ENCODE measurements at places on chromosomes 3 and 15.

DNA sequence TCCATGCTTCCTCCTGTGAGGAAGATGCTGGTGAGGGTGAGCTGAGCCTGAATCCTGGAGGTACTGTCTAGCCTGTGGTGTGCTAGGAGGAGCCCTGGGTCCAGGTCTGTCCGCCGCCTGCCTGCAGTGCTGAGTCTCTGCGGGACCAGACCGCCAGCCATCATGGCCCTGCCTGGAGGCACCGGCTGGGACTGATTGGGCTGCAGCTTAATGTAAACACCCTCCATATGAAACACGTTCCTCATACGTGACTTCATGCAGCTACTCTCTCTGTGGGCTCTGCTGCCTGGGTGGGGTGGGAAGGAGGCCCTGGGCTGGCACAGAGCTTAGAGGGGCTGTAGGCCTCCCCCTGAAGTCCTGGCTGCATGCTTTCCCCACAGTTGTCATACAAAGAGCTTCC, 67.4 kb downstream of the FBLN2 start:
- H3K36me3 ChIP-seq = peaks cover 12% of the 10 kb centered on the region
- H3K27me3 ChIP-seq = no peaks in the 10 kb centered on the region
- H3K27ac ChIP-seq = no peak overlapping the region
- no peak overlapping the region for H3K4me3 ChIP-seq
- no peak for DNase-seq
- H3K4me1 ChIP-seq = no peaks in the 10 kb centered on the region

GRCh38 chr3:188869628-188870027, 302.1 kb upstream of the TPRG1 start:
- H3K4me1 ChIP-seq = peaks cover 11% of the 10 kb centered on the region
- H3K27ac ChIP-seq = no peak overlapping the region
- no peak overlapping the region for H3K4me3 ChIP-seq
- peaks cover 40% of the 10 kb centered on the region for H3K36me3 ChIP-seq

DNA sequence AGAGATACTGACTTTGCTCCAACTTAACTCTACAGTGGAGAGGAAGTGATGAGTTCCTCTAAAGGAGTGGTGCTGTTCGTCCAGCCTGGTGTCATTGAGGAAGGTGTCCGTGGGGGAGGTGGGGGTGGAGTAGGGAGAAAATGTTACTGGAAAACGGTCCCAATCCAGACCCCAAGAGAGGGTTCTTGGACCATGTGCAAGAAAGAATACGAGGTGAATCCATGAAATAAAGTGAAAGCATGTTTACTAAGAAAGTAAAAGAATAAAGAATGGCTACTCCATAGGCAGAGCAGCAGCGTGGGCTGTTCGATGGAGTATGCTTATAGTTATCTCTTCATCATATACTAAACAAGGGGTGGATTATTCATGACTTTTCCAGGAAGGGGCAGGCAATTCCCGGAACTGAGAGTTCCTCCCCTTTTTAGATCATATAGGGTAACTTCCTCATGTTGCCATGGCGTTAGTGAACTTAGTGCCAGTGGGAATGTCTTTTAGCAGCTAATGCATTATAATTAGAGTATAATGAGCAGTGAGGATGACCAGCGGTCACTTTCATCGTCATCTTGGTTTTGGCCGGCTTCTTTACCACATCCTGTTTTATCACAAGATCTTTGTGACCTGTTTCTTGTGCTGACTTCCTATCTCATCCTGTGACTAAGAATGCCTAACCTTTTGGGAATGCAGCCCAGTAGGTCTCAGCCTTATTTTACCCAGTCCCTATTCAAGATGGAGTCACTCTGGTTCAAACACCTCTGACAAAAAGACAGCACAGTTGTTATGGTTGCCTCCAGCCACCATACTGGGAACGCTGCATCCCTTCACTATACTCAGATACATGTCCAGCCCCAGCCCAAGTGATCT, 38.6 kb downstream of the CLEC3B start:
- H3K4me1 ChIP-seq = peaks cover 11% of the 10 kb centered on the region
- peak overlapping the region; percentile 37 for H3K27ac ChIP-seq
- DNase-seq = no peak

GRCh38 chr3:151866711-151867410, 6.6 kb upstream of the SUCNR1 start:
- H3K27ac ChIP-seq = no peak overlapping the region
- no peak overlapping the region for H3K4me3 ChIP-seq
- no peaks in the 10 kb centered on the region for H3K36me3 ChIP-seq

DNA sequence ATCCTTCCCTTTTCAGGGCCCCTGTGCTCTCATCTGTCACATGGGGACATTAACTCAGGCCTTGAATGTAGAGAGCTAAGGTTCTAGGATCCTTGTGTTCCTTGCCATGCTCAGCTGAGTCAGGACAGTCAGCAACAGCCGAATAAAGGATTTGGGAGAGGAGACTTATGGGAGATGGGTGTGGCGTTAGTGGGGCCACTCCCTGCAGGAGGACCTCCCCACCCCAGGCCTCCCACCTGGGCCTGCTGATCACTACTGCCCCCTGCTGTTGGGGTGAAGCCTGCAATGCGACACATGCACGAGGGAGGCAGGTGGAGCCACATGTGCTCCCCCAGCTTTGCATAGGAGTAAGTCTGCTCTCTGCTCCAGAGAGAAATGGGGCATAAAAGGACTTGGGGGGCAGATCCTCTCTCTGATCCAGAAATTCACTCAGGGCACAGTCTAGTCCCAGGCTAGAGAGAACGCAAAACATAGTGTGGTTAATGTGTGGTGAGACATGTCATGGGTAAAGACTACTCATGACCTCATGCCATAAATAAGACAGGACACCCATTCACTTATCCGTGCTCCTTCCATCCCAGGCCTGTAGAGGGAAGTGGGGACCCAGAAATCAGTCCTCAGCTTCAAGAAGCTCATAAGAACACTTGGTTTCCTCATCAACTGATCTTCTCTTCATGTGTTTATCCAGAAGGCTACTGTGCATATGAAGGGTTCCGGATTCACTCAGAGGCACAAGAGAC, 19.4 kb downstream of the RBP1 start:
- no peaks in the 10 kb centered on the region for H3K4me1 ChIP-seq
- H3K27me3 ChIP-seq = no peaks in the 10 kb centered on the region
- DNase-seq = no peak
- H3K36me3 ChIP-seq = peaks cover 3% of the 10 kb centered on the region

DNA sequence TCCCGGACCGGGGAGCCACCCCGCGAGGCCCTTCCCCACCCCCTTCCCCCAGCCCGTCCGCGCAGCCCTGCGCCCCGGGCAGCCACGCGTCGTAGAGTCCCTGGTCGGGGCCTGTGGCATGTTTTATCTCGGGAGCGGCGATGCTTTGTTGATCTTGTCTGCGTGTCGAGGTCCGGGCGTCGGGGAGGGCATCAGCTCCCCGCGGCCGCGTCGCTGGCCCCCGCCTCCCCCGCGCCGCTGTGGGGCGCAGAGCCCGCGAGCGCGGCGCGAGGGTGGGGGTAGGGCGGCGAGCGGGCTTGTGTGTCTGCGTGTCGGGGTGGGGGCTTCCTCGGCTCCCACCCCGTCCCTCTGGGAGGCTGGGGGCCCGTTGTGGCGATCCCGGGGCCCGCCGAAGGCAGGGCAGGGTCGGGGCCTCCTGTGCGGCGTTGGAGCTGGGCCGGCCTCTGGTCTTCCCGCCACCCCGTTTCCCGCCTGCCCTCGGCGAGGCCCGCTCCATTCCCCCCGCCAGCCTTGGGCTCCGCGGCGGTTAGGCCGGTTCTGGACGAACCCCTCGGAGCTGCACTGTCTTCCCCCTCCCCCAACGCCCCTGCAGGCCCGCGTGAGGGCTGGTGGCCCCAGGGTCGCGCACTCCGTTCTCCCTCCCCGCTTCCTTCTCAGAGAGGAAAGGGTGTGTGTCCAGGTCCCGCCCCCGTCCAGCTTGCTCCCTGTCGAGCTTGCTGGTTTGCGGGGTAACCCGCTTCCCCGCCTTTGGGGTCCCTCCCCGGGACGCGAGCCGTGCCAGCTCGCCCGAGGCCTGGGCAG, 695 bp downstream of the GMPS start:
- no peaks in the 10 kb centered on the region for H3K27me3 ChIP-seq
- peak overlapping the region; percentile 96 for H3K27ac ChIP-seq
- DNase-seq = peak; percentile 54

GRCh38 chr3:15520185-15520584, 1.3 kb downstream of the COLQ start:
- peak overlapping the region; percentile 76 for H3K27ac ChIP-seq
- peak overlapping the region; percentile 48 for H3K4me3 ChIP-seq
- H3K4me1 ChIP-seq = peaks cover 55% of the 10 kb centered on the region
- no peaks in the 10 kb centered on the region for H3K27me3 ChIP-seq

DNA sequence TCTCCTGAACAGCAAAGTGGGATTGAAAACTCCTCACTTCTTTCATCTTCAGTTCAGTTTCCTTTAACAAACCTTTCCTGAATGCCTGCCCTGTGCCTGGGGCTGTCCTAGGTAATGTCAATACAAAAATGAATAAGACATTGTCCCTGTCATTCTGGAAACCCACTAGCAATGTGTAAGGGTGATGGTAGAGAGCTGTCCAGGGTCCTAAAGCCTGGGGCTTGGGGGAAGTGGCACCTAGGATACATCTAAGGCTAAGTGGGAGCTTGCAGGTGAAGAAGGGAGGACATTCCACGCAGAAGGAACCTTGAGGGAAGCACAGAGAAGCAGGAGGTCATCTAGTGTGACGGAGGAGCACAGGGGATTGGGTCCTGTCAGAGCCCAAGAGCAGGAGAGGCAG, 212.7 kb upstream of the PPP2R3A start:
- H3K27me3 ChIP-seq = peaks cover 5% of the 10 kb centered on the region
- no peak for DNase-seq
- H3K4me1 ChIP-seq = no peaks in the 10 kb centered on the region
- no peaks in the 10 kb centered on the region for H3K36me3 ChIP-seq

GRCh38 chr15:42119446-42119760, 25.0 kb upstream of the PLA2G4D start:
- H3K36me3 ChIP-seq = no peaks in the 10 kb centered on the region
- H3K4me3 ChIP-seq = no peak overlapping the region
- H3K27me3 ChIP-seq = no peaks in the 10 kb centered on the region
- DNase-seq = no peak

DNA sequence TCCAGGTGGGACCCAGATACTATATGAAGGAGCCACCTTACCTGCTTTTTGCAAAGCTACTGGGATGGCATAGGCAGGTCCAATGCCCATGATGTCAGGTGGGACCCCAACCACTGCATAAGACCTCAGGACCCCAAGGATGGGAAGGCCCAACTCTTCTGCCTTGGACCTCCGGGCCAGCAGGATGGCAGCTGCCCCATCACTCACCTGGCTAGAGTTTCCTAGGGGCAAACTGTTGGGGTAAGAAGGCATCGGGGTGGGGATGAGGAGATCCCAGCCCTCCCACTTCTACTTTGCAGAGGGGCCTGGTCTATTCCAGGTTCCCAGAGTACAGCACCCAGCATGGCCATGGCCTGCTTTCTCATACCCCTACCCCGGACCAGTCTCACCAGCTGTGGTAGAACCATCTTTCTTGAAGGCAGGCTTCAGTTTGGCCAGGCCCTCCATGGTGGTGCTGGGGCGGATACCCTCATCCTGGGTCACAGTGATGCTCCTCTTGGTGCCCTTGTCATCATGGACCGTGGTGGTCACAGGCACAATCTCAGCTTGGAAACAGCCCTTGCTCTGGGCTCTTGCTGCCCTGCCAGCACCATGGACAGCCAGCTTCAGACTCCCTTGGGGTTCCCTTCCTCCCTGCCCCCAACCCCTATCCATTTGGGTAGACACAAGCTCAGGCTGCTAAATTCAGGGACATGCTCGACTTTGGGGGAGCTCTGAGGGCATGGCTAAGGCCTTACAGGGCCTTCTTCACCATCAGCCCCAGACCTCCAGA, 10.6 kb downstream of the ACAA1 start:
- no peak for DNase-seq
- peaks cover 43% of the 10 kb centered on the region for H3K4me1 ChIP-seq
- no peaks in the 10 kb centered on the region for H3K27me3 ChIP-seq
- no peak overlapping the region for H3K27ac ChIP-seq
- no peak overlapping the region for H3K4me3 ChIP-seq
- peaks cover 100% of the 10 kb centered on the region for H3K36me3 ChIP-seq

GRCh38 chr3:194158942-194159439, 23.0 kb downstream of the HES1 start:
- H3K4me3 ChIP-seq = no peak overlapping the region
- H3K4me1 ChIP-seq = peaks cover 13% of the 10 kb centered on the region
- peaks cover 27% of the 10 kb centered on the region for H3K27me3 ChIP-seq
- DNase-seq = no peak
- H3K36me3 ChIP-seq = no peaks in the 10 kb centered on the region
- H3K27ac ChIP-seq = no peak overlapping the region

- H3K4me1 ChIP-seq = peaks cover 12% of the 10 kb centered on the region
- DNase-seq = no peak
- H3K4me3 ChIP-seq = no peak overlapping the region
- peaks cover 47% of the 10 kb centered on the region for H3K36me3 ChIP-seq
- H3K27me3 ChIP-seq = no peaks in the 10 kb centered on the region
- H3K27ac ChIP-seq = no peak overlapping the region
Observed at GRCh38 chr3:48267782-48268181, 26.9 kb downstream of the ZNF589 start.

GRCh38 chr15:95567686-95568085, 762.8 kb upstream of the NR2F2 start:
- DNase-seq = no peak
- no peaks in the 10 kb centered on the region for H3K4me1 ChIP-seq
- H3K27ac ChIP-seq = no peak overlapping the region
- H3K4me3 ChIP-seq = no peak overlapping the region

DNA sequence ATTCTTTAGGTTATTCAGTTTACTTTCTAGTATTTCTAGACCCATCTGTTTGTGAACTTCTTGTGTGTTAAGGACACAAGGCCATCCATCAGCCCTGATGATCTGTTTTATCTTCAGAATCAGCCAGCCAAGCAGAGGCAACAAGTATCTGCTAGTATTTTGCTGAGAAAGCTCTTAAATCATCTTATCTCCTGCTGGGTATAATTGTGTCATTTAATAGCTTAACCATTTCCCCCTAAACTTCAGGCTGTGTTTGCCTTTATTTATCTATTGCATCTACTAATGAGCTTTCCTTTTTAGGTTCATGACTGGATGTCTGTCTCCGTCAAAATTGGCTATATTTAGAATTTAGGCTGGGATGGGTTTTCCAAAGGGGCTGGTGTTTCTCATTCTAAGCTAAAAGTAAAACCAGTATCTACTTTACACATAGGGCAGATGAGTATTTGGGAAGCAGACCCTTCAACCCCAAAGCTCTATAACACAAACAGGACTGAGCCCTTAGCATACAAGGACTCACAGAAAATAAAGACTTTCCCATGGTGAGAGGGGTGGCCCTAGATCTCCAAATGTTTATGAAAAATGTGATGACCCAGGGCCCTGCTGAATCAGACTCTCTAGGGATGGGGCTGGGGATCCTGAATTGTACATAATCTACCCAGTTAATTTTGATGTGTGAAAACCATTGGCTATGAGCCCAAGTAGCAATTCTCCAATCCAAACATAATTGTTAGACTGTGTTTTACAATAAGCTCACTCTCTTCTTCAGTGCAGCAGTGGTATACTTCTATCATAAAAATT, 65.3 kb upstream of the PSMD6 start:
- H3K27me3 ChIP-seq = no peaks in the 10 kb centered on the region
- DNase-seq = no peak
- H3K4me3 ChIP-seq = no peak overlapping the region
- no peaks in the 10 kb centered on the region for H3K36me3 ChIP-seq
